ENCODE measurements at places on chromosomes 5 and 9.

GRCh38 chr9:77176686-77177142 lies 620 bp upstream of the VPS13A start:
- no peak for DNase-seq

DNA sequence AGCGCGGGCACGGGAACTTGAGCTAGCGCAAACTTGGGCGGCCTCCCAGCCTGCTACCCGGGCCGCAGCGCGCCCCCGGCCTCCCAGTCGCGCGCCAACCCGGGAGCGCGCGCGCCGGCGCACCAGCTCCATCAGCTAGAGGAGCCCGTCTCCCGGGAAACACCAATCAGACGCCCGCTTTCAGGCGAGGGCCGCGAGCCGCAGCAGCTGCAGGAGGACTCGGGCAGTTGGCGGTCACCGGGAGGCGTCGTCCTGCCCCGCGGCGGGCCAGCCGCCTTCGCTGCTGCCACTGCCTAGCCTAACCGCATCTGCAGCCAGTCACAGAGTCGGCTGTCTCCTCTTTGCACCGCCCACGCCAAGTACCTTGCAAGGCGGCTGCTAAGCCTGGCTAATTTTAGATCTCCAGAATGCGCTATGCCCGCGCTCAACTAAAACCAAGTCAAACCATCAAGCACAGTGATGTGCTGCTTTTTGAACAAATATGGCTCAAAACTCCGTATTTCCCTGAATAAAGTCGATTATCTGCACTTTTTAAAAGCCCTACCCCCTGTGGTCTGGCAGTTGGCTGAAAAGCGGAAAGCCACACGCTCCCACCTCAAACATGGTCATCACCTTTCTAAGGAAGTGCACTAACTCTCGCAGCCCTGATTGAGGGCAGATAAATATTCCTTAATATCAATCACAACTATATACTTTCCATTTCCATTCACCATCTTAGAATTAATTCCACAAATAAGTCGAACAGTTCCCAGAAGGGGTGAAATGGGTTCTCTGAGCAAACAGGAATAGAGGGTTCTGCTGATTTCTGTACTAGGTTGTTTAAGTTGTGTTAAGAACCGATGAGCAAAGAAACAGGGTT lies 221.8 kb downstream of the MEF2C start:
- peak; percentile 78 for DNase-seq

DNA sequence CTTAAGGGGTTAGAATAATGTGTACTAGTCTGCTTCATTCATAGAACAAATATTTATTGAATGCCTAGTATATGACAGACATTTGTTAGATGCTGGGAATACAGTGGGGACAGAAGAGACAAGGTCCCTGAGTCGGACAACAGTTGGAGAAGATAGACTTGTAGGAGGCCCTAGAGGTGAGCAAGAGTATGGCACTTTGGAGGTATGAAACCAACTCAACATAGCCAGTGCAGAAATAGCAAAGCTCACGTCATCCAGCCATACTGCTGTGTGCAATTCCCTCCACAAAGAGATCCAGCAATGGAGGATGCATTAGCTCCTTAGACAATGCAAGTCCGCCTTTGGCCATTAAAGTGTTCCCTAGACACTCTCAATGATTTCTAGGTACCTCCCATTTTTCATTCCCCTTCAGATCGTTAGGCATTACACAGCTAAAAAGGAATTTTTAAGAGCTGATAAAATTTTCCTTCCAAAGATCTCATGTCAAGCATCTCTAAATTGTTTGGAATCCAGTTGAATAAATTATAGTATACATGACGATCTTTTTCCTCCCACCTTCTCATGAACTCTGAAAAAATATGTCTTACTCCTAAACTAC lies 1949.6 kb upstream of the WWC1 start:
- DNase-seq = no peak

- DNase-seq = no peak
Observed at GRCh38 chr9:133247632-133248031, 27.4 kb downstream of the ABO start.

DNA sequence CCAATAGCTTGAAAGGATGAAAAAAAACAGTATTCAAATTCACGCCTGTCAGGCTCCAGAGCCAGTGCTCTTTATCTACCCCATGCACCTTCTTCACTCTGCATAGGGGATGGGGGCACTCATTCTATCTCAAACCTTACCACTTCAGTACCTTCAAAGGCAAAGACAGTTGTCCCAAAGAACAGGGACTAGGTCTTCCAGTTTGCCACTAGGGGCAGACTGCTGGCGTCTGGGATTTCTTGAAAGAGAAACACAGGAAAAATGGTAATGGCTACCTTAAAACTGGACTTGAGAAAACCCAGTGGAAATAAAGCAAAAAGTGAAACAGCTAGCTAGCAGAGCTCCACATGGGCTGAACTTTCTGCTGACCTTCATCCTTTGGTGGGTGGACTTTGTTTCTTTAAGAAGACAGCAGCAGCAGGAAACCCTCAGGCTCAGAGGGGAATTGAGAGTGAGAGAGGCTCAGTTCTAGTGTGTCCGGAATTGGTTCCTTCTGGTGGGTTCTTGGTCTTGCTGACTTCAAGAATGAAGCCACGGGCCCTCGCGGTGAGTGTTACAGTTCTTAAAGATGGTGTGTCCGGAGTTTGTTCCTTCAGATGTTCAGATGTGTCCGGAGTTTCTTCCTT lies 41.0 kb upstream of the SLC36A1 start:
- DNase-seq = no peak

DNA sequence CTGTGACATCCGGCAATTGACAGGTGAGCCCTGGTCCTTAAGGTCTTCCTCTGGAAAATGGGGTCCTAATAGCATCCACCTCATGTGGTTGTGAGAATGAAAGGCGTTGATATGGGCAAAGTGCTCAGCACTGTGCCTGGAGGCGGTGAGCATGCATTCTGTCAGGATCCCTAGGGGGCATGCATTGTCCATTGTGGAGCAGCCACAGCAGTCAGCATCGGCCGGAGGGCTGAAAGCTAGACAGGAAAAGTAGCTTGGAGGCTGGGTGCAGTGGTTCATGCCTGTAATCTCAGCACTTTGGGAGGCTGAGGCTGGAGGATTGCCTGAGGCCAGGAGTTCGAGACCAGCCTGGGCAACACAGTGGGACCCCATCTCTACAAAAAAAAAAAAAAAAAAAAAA lies 122.2 kb downstream of the LHX2 start:
- DNase-seq = no peak

GRCh38 chr5:39716532-39717028 lies 291.8 kb upstream of the DAB2 start:
- no peak for DNase-seq

Measured in NCI-H1105 (cell line).